ENCODE measurements at places on chromosomes 11 and 22.
A peak's percentile ranks its signal among the peaks of the same experiment; 100 is the strongest.

- DNase-seq = no peak
These were observed 100.0 kb upstream of the SOX6 start for GRCh38 chr11:16456366-16456765.

GRCh38 chr22:50080077-50080465 lies 5.2 kb downstream of the MLC1 start:
- no peak for DNase-seq

DNA sequence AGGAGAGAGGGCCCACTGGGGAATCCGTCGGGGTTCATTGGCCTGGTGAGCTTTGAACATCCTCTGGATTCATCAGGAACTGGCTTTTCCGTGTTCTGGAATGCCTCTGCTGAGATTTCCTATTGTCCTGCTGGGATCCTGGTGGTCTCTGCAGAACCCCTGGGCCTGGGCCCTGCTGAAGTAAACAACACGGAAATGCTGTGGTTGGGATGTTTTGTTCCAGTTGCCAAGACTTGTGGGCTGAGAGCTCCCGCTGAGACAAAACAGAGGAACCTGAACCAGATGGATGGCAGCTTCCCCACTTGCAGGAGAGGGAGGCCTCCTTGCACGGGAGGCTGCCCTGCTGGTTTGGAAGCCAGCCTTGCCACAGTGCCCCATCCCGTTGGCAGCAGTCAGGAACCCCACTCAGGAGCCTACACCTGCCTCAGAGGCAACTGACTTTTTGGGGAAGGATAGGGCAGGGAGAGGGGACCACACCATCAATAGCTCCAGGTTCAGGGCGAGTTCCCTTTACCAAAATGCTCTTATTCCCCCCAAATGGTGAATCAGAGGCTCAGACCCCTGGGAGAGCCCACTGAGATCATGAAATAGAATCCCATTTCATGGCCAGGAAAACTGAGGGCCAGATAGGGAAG lies 60.7 kb downstream of the LRRC32 start:
- peak; percentile 68 for DNase-seq

- DNase-seq = no peak
These were observed 12.2 kb upstream of the VPS37C start for GRCh38 chr11:61173456-61173855.

DNA sequence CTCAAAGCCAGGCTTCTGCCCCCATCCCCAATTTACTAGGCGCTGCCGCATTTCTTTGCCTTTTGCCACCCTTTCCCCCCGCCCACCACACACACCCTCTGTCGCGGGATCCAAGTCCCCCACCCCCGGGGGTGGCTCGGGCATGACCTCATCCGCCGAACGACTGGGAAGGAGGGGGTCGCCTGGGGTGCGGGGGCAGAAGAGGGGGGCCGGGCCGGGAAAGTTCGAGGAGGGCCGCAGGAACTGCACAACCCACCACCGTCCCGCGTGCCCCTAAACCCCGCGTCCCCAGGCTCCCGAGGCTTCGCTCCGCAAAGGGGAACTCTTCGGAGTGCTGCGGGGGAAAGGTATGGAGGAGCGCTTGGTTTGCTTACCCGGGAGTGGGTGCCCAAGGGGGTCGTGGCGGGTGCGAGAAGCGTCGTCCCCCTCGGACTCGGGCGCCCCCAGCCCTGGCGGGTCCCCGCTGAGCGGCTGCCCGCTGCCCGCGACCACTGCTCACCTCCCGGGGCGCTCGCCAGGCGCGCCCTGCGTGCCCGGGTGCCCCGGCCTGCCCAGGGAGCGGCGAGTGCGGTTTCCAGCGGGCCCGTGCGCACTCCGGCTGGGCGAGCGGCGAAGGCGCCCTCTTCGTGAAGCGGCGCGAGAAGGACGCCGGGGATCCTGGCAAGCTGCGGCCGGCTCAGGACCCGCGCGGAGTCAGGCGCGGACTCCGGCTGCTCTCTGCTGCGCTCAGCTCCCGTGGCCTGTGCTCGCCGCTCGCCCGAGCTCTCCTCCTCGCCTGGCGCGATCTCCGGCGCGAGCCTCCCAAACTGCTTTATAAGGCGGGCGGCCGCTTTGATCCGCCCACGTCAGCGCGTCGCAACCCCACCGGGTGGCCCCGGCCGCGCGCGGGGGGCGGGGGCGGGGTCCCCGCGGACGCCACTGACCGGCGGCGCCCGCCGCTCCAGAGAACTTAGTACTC lies 4.0 kb upstream of the WNT11 start:
- peak; percentile 89 for DNase-seq

DNA sequence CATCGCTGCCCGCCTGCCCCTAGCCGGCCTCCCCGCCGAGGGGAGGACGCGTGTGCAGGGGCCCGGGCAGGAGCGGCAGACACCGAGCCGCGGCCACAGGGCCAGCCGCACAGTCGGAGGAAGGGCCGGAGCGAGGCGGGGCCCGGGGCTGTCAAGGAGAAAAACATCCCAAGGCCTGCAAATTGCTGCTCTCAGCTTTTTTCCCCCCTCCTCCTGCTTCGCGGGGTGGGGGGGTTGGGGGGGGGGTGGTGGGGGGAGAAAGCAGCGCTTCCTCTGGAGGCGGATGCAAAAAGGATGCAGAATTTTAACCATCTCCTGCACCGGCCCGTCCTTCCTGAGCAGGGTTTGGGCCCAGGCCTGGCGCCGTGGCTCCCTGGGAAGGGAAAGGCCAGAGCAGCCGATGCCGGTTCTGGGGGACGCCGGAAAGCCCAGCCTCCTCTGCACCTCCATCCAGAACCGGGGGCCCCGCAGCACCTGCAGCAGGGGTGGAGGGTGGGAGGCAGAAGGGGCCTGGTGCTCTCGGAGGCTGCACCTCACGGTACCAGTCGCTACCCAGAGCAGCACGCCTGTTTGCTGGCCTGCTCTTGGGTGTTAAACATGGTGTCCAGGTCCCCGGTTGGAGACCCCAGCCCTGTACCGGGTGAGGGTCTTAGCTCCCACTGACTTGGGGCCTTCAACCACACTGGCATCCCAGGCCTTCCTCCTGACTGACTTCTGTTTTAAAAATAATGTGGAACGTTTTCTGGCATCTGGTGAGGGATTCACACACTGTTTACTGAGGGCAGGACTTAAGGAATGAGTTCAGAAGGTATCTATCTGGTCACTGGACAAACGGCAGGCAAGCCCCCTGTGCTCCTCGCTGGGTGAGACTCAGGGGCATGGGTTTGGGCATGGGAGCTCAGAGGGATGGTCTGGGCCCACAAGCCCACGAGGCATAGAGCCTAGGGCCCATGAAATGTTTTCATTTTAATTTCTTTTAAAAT lies 77.4 kb upstream of the WNT7B start:
- DNase-seq = peak; percentile 81

- no peak for DNase-seq
These were observed 179.6 kb downstream of the BLID start for GRCh38 chr11:121936370-121936769.

DNA sequence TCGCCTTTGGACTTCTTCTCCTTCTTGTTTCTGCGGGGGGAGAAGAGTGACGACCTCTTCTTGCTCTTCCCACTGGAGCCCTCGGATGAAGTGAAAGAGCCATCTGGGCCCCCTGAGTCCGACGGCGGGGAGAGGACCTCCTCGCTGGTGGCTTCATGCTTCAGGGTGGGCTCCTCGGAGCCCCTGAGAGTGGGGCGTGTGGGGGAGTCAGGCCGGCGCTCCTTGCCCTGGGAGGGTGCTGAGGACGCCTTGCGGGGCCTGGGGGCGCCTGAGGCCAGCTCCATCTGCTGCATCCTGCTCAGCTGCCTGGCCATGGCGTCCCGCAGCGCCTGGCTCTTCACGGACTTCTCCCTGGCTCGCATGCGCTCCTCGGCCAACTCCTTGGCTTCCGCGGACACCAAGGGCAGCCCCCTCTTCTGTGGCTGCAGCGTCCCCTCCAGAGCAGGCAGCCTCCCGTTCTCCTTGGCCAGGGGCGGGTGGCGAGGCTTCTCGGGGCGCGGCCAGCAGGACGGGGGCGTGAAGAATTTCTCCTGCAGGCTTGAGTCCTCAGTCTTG lies 43.3 kb upstream of the BID start:
- no peak for DNase-seq

DNA sequence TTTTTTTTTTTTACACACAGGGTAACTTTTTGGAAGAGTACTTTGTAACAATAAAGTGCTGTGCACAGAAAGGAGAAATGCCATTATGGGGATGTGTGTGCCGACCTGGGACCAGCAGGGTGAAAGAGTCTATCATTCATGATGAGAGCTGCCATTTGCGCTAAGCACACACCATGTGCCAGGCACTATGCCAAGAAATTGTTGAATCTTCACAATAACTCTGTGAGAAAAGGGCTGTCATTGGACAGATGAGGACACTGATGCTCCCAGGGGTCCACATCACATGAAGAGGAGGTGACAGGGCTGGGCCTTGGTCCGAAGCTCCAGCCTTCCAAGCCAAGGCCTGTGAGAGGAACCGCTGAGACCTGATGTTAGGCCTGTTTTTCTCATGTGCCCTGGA lies 5.6 kb downstream of the DUSP18 start:
- DNase-seq = peak; percentile 17

DNA sequence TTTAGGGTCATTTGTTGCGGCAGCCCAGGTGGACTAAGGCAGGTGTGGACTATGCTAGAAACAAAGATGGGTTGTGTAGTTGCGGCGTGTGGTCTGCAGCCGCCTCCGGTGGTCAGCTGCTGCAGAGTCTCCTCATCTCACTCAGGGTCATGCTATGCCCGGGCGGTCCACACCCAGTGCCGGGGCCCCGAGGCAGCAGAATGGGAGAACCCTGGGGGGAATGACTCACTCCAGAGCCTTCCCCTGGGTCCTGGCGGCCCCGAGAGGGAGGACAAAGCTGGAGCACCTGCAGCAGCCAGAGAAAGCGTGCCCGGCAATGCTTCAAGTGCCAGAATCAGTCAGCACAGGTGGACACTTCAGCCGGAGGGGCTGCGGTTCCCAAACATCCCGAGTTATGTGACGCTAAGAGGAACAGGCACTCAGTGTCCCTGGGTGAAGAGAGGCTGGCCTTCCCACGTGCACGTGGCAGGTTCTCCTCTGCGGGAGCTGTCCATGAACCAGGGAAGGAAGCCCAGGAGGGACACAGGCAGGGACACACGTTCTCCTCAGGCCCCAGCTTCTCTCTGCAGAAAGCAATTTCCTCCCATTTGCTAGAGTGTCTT lies 289.6 kb upstream of the B3GAT1 start:
- peak; percentile 30 for DNase-seq

DNA sequence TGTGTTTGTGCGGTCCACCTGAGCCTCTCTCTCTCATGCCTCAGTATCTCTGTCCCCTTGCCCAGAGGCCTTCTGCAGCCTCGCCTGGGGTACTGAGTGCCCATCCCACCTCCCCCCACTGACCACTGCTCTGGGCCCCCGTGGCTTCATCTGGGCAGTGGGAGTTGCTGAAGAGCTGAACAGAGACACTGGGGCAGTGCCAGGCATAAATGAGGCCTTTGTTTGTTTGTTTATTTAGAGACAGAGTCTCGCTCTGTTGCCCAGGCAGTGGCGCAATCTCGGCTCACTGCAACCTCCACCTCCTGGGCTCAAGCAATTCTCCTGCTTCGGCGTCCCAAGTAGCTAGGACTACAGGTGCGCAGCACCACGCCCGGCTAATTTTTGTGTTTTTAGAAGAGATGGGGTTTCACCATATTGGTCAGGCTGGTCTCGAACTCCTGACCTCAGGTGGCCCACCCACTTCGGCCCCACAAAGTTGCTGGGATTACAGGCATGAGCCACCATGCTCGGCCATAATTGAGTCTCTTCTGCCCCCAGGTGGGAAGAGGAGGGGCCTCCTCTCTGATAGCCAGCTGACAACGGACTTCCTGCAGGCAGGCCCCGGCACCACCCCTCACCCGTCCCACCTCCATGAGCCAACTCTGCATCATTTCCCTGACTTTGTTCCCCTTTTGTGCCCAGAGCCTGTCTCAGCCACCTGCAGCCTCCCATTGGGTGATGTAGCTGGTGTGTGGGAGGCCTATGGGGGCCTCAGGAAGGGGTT lies 9.3 kb downstream of the CRYBB3 start:
- no peak for DNase-seq
